ENCODE measurements at places on chromosomes 6 and 20.

- DNase-seq = no peak
These were observed 43.6 kb downstream of the RIOK1 start for GRCh38 chr6:7433121-7433617.

GRCh38 chr6:9463311-9463710 is 951.6 kb downstream of the TFAP2A start:
- no peak for DNase-seq

GRCh38 chr20:61980647-61981583 is 84.8 kb downstream of the TAF4 start:
- no peak for DNase-seq

DNA sequence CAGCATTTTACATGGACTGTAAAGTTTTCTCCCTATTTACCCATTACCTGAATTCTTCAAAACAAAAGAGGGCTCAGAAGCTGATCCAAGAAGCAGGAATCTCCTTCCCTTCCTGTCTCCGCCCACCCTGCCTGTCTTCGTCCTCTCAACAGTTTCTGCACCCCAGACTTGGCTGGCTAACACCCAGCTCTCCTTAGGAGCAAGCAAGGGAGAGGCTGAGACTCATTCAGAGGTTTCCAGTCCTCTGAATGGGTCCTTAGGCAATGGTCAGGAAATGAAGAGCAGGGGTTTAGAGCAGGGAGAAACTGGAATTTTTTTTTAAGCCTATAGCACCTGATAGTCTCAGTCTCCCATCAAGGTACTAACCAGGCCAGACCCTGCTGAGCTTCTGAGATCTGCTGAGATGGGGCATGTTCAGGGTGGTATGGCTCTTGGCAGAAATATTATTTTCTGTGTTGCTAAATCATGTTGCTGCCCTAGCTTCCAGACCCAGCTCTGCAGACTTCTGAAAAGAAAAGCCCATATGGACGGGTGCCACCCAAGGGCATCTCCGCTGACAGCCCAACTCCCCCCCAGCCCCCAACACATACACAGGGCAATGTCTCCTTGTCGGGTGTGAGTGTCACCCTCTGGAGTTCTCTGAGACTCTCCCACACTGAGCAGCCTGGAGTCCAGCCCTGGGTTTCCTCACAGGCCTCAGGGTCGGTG is 74.6 kb upstream of the CD93 start:
- no peak for DNase-seq

DNA sequence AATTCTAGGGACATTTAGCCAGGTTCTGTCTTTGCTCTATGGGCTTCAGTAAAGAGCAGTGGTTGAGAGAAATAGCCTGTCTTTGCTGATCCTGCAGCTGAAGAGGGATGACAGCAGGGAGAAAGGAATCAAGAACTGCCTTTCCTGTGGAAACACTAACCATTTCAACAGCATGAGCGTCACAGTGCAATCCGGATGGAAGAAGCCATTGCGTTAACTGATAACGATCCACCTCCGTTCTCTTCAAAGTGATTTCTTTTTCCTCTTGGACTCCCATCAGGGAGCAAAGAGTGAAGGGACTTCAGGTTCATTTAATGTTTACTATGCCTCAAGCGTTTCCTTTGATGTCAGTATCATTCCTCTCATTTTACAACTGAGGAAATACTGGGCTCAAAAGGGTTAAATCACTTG is 35.2 kb upstream of the EEF1E1 start:
- no peak for DNase-seq

DNA sequence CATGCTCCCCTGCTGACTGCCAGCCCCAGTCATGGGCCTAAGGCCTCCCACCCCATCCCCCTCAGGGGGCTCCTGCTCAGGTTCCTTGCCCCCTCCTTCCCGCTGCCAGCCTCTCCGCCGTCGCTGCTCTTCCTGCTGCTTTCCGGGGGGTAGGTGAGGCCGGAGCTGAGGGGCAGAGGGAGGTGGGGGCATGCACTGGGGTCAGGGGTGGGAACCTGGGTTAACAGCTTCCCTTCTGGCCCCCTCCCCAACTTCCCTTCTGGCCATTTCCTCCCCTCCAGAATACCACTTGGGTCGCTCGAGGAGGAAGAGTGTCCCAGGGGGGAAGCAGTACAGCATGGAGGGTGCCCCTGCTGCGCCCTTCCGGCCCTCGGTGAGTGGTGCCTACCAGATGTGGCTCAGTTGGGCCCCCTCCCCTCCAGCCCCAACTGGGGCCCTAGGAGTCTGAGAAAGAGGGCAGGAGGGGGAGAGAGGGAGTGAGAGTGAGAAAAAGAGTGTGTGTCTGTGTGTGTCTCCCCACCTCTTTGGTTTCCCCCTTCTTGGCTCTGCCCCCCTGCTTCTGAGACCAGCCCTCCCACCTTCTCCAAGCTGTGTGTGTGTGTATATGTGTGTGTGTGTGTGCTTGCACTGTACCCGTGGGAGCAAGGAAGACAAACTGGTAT is 12.1 kb downstream of the SYNGAP1 start:
- DNase-seq = no peak

DNA sequence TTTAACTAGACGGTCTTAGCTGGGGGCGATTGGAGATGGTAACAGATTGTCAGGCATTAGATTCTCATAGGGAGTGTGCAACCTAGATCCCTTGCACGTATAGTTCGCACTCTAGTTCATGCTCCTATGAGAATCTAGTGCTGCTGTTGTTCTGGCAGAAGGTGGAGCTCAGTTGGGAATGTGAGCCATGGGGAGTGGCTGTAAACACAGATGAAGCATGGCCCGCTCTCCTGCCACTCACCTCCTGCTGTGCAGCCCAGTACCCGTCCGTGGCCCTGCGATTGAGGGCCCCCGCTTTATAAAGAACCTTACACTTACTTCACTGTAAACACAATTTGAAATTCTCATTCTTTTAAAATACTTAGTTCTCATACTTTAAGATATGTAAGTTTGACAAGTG is 339.4 kb downstream of the CDH26 start:
- DNase-seq = no peak

DNA sequence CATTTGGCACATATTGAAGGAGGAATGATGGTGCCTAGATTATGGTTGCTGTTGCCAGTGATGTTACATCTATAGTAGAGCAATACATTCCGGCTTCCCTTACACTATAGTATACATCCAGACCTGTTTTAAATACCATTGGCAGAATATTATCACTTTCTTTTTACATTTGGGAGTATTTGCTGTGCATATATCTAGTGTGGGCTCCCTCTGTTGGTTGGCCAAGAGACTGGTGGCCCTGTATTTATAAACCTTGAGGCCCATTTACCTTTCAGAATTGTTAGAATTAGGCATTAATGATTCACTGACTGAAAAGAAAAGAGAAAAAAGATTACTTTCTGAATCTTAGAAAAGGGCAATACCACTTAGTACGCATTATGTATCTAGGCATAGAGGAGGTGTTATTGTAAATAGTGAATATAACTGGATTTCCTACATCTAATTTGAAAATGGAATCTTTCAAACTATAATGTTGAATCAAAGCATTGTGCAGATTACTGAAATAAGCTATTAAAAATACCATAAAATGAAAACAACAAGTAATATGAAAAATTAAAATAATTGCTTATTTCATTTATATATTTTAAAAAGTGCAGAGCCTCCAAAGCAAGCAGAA is 628.8 kb upstream of the MAN1A1 start:
- DNase-seq = no peak

DNA sequence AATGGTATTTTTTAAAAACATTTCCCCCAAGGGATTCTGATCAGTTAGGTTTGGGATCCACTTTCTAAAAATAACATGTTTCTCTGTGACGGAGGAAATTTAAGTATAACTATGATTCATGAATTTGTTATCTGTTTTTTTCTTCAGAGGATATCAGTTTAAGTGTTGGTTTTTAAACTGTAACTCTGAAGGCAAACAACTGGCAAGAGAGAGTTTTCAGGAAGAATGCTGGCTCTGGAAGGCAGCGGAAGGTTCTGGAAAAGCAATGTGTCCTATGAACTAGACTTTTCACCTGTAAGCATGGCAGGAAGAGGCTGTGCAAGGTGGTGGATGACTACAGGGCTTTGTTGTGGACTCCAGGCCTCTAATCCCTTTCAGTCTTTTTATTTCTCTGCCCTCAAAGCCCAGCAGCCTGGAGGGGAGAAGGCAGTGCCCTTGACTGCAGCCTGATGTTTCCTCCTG is 153.1 kb downstream of the GMPR start:
- no peak for DNase-seq

DNA sequence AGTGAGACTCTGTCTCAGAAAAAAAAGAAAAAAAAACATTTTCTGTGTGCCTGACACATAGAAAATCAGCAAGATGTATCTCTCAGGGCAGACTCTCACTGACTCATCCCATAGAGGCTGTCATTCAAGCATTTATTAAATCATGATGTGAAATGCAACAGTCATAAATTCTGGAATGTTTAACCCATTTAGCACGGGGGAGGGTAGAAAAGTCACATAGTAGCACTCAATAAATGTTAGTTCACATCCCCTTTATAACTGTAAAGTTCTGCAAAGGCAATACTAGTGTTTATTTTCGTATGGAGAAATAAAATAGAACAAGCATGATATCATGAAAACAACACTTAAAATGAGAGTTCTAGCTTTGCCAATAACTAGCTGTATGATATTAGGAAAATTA is 15.5 kb upstream of the CARMIL1 start:
- DNase-seq = no peak

GRCh38 chr6:27237089-27237803 is 10.3 kb upstream of the PRSS16 start:
- peak; percentile 52 for DNase-seq

DNA sequence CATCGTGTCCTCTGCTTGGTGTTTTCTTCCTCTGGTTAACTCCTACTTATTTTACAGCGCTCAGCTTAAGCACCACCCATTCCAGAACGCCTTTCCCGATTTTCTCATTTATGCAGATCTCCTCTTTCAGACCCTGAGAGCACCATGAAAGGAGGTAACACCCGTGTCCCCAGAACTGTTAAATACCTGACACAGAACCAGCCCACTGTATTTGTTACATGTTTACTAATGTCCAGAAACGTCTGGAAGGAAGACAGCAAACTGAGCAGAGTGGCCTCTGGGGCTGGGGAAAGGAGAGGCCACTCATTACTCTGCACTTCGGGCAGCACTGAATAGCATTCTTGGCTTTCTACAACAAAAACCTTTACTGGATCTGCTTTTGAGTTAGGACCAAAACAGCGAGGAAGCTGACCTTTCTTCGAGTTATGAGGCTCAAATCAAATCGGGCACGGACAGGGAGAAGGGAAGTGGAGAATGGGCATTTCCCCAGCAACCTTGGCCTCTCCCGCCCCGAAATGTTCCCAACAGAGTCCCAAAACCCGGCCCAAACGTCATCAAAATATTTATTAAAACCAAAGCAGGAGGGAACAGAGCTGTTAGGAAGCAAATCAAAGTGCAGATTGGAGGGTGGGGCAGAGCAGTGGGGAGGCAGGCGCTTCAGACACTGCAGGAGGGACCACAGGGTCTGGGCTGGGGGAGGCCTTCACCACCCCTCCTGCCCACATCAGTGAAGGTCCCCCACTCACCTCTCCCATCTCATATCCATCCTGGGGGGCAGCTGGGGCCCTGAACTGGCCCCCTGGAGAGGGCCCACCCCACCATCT is 1.1 kb upstream of the NECAB3 start:
- no peak for DNase-seq

- no peak for DNase-seq
These were observed 394.7 kb upstream of the SULF2 start for GRCh38 chr20:48180024-48180423.

- no peak for DNase-seq
These were observed 1.1 kb downstream of the CD109 start for GRCh38 chr6:73696966-73697655.

GRCh38 chr20:7523288-7523687 is 417.0 kb downstream of the HAO1 start:
- no peak for DNase-seq

DNA sequence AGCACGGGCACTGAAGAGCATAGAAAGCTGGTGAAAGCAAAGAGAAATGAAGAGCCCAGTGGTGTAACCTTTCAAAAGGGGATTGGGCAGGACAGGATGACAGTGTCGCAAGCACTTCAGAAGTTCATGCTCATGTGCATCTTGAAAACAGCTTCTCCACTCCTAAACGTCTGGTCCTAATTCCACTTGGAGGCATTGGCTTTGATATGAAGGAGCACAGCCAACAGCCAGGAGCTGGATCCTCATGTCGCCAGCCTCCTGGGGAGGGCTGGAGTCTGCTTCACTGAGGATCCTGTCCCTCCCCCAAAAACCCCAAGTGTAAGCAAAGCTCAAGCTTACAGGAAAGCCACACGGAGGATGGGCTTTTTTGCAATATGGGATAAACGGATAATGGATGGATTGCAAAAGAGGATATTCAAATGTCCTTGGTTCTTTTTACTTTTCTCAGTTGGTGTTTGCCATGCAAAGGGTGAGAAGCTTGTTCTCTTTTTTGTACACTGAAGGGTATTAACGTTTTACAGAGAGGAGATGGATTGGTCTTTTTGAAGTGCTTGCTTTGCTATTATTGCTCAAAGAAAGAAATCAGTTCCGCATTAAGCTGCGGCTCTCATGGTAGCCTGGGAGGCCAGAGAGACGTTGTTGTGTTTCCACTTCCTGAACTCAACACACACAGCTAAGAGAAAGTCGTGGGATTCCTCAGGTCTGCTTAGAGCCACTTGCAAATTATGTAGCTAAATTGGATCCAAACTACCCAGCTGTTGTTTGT is 92.2 kb downstream of the SIM1 start:
- no peak for DNase-seq

- no peak for DNase-seq
These were observed 41.0 kb downstream of the CDH4 start for GRCh38 chr20:61292821-61293612.

DNA sequence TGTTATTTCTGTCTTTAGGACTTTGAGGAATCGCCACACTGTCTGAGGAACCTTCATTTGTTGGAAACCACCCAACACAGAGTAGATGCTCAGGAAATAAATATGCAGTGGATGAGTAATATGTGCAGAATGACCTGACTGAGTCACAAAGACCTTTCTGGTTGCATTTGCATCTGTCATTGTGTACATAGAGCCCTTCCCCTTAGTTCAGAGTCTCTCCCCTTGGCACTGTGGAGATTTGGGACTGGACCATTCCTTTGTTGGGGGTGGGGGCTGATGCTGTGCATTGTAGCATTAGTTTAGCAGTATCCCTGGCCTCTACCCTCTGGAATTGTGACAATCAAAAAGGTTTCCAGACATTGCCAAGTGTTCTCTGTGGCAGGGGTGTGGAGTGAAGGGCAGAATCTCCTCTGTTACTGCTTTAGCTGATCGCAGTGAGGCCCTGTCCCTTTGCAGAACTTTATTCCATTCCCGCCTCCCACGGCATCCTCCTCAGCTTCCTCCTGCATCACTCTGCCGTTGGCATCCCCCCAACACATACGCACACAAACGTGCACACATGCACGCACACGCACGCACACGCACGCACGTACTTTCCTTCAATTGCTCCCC is 64.5 kb downstream of the EYA2 start:
- DNase-seq = no peak

DNA sequence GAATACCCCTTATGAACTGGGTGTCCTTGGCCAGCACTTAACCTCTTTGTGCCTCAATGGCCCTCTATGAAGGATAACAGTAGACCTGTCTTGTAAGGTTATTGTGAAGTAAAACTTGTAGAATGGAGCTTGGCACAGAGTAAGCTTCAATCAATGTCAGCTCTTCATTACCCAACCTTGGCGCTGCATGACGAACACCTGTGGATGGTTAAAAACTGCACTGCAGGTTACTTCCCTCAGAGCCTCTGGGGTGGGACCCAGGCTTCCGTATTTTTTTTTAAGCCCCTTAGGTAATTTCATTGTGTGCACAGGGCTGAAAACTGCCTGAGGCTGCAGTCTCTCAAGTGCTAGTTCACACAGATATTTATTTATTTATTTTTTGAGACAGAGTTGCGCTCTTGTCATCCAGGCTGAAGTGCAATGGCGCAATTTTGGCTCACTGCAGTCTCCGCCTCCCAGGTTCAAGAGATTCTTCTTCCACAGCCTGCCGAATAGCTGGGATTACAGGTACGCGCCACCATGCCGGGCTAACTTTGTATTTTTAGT is 42.8 kb upstream of the SLC23A2 start:
- DNase-seq = no peak
